Globus pallidus (tissue), 1 donor: ENCODE measurements at places on chromosomes 3 and 15.

DNA sequence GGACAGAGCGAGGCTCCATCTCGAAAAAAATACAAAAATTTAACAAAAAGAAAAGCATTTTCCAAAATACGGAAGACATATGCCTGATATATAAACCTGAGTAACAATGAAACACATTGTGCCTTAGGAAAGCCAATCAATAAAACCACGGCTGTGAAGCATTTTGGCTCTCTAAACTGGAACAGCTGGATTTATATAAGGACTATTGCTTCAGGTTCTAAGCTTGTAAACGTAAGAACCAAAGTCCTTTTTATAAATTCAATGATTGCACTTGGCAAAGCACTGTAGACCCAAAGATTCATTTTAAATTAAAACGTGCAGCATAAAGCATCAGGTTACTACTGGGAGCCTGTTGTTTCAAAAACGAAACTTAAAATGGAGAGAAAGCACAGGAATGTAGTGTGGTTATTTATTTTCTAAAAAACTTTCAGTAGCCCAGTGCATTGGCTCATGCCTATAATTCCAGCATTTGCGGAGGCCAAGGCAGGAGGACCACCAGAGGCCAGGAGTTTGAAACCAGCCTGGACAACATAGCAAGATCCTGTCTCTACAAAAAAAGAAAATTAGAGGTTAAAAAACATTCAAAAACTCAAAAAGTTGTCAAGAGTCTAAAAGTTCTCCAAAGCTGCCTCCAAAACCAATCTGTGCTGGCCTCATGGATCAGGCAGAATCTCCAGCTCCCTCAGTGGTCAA, 61.5 kb downstream of the USF3 start:
- no peak for DNase-seq

- peak; percentile 54 for DNase-seq
These were observed 31.7 kb downstream of the EDC3 start for GRCh38 chr15:74664028-74664616.

- no peak for DNase-seq
These were observed 289.3 kb upstream of the RORA start for GRCh38 chr15:61518191-61518950.

- no peak for DNase-seq
These were observed 364.6 kb upstream of the EPHA6 start for GRCh38 chr3:96449803-96450202.

GRCh38 chr3:7423995-7424394, 563.1 kb downstream of the GRM7 start:
- no peak for DNase-seq

GRCh38 chr3:129938140-129938930, 36.2 kb upstream of the TRH start:
- no peak for DNase-seq

DNA sequence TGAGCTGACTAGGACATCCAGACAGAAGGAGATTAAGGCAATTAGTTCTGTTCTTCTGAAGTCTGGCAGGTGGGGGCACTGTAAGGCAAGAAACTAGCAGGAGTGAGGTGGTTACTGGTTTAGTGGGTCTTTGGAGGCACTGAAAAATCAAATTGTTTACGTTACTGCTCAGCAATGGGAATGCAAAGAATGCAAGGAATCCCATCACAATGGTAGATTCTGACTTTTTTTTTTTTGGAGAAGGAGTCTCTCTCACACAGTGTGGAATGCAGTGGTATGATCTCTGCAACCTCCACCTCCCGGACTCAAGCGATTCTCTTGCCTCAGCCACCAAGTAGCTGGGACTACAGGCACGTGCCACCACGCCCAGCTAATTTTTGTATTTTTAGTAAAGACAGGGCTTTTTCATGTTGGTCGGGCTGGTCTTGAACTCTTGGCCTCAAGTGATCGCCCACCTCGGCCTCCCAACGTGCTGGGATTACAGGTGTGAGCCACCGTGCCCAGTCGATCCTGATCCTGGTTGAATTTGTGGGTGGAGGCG, 16.4 kb downstream of the FAM107A start:
- no peak for DNase-seq

DNA sequence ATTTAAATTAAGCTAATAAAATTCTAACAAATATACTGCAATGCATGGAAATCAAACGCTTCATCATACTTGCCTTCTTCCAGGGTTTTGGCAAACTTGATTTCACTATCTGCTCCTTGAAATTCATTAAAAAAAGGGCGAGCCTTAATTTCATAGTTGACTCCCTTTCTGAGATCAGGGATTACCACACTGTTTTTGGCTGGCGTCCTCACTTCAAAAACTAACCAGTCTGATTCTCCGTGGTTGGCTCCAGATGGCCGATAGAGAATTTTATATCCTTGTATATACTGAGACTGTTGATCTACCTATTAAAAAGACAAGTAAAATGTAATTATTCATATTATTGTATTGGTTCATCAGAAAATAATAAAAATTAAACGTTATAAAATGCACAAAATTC, 1106.8 kb downstream of the ROBO1 start:
- DNase-seq: no peak

DNA sequence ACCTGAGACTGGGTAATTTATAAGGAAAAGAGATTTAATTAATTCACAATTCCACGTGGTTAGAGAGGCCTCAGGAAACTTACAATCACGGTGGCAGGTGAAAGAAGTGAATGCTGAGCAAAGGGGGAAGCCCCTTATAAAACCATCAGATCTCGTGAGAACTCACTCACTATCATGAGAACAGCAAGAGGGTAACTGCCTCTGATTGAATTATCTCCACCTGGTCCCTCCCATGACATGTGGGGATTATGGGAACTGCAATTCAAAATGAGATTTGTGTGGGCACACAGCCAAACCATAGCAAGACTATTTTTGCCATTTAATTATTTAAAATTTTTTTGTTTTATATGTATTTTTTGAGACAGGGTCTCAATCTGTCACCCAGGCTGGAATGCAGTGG, 27.0 kb upstream of the KCTD6 start:
- no peak for DNase-seq

DNA sequence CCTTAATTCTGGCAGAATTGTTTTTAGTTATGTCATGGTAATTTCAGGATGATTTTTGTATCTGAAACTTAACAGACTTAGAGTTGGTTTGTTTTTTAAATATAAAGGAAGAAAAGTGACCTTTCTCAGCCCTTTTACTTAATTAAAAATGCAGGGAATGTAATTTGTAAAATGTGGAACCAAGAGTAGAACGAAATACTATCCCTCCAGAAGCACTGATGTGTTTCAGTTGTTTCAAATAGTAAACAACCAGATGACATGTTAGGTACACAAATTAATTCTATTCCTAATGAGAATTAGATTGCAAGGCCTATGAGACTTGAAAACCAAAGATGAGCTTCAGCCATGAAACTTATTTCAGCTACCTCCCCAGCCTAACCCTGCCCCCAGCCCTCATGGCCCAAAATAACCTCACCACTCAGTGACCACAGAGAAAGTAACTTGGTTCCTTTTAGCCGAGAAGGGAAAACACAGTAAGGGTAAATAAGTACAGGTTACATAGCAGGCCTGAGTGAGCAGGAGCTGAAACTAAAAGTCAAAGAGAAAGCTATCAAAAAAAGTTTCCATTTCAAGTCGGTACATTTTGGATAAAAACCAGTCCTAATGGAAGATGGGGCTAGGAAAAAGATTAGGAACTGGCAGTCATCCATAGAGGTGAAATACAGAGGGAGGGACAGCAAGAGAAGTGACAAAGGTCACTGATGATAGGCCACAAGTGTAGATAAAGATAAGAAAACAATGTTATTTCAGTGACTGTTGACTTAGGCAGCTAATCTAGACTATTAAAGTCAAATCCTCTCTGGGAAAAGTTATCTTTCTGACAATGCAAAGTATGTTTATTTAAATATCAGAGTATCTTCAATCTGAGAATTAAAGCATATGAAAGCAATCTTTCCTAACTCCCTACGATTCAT, 23.2 kb downstream of the SENP8 start:
- no peak for DNase-seq

DNA sequence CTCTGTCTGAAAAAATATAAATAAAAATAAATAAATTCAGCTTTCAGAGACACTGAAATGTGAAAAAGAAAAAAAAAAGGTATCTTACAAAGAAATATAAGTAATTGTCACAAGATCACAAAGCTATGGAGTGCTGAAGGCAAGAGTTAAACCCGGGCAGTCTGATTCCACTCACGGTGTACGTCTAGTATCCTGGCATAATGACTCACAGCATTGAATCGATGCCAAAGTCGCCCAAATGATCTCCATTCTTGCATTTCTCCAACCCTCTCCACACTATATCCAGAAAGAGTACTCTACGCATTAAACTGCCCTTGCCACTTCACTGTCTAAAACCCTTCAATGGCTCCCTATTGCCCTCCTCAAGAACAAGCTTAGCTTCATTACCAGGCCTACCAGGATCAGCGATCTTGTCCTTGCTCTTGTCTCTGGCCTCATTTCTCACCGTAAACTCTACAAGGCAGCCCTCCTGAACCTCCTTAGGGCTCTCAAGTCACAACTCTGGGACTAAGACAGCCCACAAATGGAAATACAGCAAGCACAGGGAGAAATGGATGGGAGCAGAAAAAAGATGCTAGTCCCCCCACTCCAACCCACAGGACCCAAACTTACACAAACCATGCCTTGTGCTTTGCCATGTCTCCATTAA, 7.7 kb downstream of the SUCLG2 start:
- no peak for DNase-seq

DNA sequence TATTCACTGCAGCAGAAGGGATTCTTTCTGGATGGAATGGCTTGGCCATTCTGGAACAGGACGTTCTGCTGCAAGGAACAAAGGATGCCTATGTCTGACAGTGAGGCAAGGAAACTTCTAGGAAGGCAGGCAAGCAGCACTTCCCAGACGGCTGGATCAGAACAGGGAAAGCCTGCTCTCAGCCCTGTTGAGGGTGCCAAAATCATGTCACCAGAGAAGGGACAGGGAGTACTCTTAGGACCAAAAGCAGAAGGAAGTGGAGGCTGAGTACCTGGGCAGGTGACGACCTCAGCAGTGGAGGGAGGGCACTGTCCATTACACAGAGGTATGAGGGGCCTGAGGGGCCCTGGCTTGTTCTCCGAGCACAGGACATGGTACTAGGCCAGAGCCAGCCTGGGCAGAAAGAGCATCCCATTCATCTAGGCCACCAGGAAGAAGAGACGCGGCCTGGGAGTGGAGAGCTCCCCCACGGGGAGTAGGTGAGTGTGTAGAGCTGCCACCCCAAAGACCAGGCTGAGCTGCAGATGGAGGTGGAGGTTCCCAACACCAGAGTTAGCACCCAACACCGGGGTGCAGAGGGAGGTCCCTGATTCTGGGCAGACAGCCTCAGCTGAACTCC, 9.6 kb downstream of the KLF15 start:
- no peak for DNase-seq

- DNase-seq: no peak
These were observed 1083.9 kb downstream of the DIPK2A start for GRCh38 chr3:145055375-145056076.

- no peak for DNase-seq
These were observed 330 bp upstream of the TBC1D2B start for GRCh38 chr15:78077871-78078210.
